Stimulated activated CD8-positive, alpha-beta memory T cell treated with anti-CD3 and anti-CD28 coated beads, Interleukin-15, amount 100 ng/mL, for 24 hours (primary cell): ENCODE measurements at places on chromosomes 3 and 15.

DNA sequence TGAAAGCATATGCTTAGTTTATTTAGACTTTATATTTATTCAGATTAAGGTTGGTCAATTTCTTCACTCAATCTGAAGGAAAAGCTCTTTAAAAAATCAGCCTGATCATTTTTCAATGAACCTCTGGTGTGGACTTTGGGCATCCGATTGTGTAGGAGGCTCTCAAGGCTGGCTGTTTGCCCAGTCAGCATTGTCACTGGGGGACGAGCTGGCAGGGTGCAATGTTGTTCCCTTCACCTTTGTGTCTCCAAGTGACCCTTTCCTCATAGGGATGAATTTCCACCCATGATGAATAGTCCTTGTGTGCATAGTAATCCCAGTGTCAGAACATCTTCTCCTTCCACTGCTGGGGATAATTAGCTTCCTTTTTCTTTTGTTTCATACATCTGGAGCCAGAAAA lies 102.5 kb downstream of the CHRNA7 start:
- DNase-seq: no peak

DNA sequence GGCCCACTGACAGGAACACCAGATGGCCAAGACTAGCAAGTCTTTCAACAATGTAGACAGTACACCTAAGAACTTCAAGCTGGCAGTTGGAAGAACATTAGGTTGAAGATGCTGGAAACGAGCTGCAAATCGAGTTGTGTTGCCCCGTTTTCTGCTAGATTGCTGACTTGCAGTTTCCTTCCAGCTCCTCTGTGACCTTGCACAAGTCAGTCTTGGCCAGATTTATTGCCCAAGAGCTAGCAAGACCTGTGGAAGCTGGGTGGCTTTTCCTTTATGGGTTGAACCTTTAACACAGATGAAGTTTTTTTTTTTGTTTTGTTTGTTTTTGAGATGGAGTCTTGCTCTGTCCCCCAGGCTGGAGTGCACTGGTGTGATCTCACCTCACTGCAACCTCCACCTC lies 2.9 kb upstream of the RBM6 start:
- no peak for DNase-seq

DNA sequence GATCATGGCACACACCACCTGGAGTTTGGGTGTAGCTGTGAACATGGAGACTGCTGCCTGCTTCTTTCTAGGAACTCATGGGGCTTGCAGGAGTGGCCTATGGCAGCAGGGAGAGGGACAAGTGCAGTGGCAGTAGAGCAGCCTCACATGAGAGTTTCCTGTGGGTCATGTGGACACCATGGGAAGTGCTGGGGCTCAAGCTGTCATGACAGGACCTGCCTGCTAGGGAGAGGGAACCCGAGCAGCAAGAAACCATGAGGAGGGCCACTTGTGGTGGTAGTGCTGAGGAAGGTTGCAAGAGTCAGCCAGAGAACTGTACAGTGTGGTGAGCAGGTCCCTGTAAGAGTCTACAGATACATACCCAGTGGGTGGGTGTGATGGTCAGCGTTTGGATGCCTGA lies 73.8 kb upstream of the MRPS22 start:
- DNase-seq: no peak

GRCh38 chr15:62877276-62877857 lies 165.2 kb upstream of the TPM1 start:
- no peak for DNase-seq

DNA sequence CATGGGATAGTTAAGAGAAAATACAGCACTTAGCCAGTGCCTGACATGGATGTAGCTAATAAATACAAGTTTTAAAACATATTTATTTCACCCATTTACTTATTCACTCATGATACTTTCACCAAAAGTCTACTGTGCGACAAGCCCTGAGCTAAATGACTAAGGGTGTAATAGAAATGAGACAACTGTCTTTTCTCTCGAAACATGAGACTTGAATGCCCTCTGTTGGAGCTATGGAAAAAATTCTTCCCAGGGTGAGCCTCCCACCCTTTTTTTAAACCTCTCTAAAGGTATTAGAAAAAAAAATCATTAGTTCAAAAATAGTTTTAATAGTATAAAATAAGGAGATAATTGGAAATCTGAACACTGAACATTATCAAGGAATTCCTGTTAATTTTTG lies 24.3 kb upstream of the RPL14 start:
- no peak for DNase-seq

DNA sequence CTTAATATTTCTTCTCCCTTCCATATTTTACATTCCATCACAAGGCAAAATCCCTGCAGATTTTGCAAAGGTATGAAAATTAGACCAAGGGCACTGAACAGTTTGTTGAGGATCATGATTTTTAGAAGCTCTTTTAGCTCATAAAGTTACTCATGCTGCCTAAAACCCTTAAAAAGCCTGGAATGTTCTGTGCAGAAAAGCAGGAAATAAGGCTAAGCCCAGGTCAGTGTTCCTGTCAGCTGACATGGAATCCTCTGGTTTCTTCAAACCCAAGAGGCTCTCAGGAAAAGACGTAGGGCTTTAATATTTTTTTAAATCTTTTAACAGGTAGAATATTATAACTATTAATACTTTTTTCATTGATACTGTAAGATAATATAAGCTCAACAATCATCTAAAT lies 8.2 kb downstream of the CBLB start:
- DNase-seq: no peak
